CD14-positive monocyte (primary cell): ENCODE measurements at places on chromosomes 13 and 19.
A peak's percentile ranks its signal among the peaks of the same experiment; 100 is the strongest.

DNA sequence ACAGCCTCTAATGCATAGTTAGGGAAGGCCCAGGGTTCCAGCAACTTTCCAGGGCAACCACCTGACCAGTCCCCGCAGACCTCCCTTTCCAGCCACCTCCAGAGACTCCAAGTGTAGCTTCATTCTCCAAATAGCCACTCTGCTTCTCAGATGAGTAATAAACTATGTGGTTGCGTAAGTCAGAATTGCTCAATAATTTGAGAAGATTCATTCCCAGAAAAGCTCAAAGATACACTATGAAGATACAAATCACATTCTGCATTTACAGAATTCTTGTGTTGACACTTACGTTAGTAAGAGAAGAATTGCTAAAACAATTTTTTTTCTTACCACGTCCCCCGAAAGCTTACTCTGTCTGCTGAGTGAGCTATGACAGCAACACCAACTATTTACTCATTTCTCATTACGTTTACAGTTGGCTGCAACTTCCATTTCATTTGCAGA lies 8.2 kb upstream of the LATS2 start:
- DNase-seq, result peak; percentile 89

DNA sequence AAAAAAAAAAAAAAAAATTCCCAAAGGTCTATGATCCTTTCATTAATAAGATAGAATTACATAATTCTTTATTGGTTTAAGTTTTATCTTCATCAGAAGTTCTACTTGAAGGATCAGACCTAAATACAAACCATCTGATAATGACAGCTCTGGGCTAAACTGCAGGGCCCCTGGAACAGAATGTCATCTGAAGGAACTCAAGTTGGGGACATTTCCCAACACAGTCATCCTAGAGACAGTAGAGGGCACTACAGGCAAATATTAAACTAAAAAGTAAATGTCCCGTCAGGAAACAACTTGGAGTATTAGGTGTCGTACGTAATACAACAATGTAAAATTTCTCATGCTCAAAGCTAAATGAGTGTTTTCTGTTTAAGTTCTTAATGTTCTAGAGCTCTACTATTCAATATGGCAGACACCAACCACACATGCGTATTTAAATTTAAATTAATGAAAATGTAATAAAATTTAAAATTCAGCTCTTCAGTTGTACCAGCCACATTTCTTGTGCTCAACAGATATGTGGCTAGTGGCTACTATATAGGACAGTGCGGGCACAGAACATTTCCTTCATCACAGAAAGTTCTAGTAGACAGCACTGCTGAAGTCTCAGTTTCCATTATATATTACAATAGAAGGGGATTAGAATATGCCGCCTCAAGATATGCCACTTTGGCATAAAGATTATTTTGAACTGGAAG lies 21.8 kb upstream of the NAXD start:
- DNase-seq, result peak; percentile 63

DNA sequence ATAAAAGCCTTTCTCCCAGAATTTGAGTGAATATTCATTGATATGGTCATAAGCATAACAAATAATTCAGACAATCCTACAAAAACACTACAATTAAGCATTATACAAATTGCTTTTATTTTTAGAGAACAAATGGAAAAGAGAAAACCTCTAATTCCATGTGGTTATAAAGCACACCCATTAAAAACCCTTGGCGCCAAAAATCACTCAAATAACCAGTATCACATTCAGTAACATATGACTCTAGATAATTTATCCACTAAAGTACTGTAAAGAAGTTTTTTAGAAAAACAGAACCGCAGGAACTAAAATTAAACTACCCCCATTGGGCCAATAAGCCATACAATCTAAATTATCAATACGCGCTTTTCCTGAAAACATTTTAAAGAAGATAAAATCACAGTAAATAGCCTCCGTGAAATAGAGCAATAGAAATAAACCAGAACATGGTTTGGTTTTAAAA lies 569 bp downstream of the LCP1 start:
- no peak for DNase-seq

DNA sequence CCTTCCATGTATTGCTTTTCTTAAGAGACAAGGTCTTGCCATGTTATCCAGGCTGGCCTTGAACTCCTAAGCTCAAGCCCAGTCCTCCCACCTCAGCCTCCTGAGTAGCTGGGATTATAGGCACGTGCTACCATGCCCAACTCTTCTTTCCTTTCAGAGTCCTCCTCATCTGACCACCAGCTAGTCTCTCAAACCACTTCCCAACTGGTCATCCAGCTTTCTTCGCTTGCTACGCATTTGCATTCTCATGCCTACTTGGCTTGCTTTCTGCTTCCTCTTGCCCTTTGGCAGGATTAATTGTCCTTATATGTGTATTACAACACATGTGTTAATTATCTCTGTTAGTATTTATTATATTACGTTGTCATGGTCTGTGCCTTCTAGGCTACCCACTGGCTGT lies 6.3 kb downstream of the GPR18 start:
- peak; percentile 50 for DNase-seq
